Activated CD8-positive, alpha-beta memory T cell treated with anti-CD3 and anti-CD28 coated beads, Interleukin-2, amount 50 U/mL, for 48 hours (primary cell): ENCODE measurements at places on chromosomes 3 and 15.

DNA sequence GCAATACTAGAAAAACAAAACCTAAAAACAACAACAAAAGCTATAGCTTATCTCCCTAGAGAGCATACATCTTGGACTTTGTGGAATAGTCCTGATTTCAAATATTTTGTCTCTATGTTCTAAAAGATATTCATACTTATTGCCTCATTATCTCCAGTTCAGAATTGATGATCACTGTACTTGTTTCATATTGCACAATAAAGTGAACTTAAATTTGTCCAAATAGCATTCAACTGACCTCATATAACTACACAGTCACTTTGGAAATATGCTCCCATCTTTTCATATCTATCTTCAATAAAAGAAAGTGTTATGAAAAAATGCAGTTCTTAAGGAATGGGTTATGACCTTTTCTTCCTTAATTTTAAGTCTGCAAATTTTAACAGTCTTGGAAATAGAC is 228.6 kb upstream of the CMC1 start:
- DNase-seq = no peak

DNA sequence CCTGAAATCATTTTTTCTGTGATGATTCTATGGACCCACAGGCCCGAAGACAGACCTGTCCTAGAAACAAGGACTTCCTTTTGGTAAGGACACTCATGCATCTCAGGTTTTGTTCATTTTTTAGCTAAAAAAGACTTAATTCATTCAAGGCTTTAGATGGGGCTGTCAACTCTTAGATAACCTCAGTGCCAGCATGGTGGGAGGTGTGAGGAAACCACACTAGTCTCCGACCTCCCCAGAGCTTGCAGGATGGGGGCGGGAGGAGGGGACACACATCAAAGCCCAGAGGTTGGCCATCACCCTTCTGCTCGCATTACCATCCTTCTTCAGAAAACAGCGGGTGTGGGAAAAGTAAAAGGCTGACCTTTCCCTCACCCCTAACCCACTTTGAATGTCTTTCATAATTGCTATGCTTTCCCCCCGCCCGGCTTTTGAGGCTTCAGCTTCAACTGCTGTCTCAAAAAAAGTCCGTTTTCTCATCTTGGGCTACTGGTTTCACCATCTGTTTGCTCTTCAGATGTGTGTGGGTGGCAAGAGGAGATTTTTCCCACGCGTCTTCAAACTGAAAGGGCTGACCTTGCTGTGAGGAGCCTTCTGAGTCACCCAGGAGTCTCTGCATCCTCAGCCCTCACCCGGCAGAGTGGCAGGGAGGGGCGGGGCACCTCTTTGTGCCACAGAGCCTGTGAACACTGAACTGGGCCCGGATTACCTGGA is 27.6 kb upstream of the CXCR6 start:
- peak; percentile 85 for DNase-seq

- no peak for DNase-seq
These were observed 31.4 kb upstream of the ZBTB38 start for GRCh38 chr3:141336672-141337522.

- DNase-seq = no peak
These were observed 1.1 kb downstream of the PLSCR2 start for GRCh38 chr3:146468234-146468633.

DNA sequence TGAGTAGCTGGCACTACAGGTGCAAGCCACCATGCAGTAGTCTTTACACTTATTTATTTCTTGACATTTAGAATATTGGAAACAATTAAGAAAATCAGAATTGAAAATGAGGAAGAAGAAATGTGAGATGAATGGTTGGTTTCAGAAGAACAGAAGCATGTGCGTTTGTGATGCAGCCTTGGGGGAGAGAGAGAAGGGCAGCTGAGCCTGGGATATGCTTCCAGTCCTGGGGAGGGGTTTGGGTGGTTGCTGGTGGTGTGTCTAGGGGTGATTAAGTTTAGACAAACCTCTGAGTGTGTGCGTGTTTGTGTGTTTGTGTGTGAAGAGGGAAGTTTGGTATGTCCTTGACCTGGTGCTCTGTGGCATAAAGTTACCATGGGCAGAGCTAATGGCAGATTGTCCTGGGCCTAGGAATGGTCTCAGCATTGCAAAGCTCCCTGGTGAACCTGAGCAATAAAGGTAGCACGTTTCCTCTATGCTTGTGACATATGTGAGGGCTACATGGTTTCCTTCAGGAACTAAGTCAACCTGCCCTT is 35.6 kb downstream of the CTSH start:
- no peak for DNase-seq

- no peak for DNase-seq
These were observed 170.1 kb downstream of the OSBPL10 start for GRCh38 chr3:31810991-31811433.

DNA sequence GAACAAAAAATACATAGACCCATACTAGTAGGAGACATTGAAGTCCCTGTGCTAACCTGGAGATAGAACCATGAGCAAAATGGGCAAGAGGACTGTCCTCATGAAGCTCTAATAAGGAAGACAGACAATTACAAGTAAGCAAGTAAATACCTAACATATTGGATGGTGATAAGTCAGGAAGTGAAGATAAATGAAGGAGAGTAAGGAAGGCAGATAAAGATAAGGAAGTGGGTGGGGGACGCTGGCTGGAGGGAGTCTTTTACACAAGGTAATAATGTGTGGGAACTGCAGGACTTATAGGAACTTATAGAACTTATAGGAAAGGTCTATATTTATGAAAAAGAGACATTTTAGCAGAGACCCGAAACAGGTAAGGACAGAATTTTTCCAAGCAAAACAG is 148.9 kb upstream of the ABI3BP start:
- no peak for DNase-seq

DNA sequence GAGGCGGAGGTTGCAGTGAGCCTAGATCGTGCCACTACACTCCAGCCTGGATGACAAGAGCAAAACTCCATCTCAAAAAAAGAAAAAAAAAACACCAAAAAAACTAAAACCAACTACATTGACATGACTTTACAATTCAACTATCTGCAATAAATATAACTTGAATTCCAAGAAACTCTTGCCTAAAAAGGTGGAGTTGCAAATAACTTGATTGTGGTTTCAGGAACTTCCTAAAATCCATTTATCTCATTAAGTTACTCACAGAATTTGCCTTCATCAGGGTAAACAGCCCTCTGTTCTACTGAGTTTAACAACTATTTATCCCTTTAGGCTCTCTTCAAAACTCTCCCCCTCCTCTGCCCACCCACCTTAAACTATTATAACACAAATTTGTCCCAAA is 2.7 kb upstream of the MAPK6 start:
- DNase-seq = no peak

- no peak for DNase-seq
These were observed 287.3 kb upstream of the ADAMTS9 start for GRCh38 chr3:64975147-64975546.

DNA sequence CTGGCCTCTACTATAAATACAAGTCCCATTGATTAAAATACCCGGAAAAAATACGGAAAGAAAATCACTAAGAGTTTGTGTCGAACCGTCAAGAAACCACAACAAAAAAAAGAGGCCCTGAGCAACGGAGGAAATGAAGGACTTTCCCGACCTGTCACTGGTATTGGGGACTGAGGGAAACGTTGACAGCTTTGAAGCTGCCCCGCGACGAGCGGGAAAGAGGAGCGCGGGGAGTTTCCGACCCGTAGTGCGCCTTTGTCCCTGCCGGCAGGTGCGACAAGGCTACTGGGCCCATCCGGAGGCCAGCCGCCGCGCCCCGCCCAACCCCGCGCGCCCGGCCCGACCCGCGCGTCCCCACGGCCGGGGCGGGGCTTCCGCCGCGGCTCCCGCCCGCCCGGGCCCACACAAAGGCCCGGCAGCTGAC is 416 bp downstream of the PBRM1 start:
- peak; percentile 91 for DNase-seq
